ENCODE measurements at places on chromosomes 6 and 20. TPM values are rescaled to one million over a fixed set of nuclear protein-coding genes. Genes with fewer than 3 reads are reported as not detected.

DNA sequence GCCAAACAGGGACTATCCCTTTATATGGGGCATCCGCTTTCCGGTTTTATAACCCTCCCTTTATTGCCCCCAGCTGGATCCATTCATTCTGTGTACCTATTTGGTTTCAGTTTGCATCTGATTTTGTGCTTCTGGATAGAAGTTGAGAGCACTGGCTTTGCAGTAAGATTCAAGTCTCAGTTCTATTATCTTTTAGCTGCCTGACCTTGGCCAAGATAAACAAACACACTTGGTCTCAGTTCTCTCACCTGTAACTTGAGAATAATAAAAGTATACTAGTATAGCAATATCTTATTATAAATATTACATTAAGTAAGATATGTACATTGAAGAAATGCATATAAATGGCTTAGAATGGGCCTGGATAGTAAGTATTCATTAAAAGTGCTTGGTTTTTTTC, 182.4 kb upstream of the TSHZ2 start:
- no peak for DNase-seq

DNA sequence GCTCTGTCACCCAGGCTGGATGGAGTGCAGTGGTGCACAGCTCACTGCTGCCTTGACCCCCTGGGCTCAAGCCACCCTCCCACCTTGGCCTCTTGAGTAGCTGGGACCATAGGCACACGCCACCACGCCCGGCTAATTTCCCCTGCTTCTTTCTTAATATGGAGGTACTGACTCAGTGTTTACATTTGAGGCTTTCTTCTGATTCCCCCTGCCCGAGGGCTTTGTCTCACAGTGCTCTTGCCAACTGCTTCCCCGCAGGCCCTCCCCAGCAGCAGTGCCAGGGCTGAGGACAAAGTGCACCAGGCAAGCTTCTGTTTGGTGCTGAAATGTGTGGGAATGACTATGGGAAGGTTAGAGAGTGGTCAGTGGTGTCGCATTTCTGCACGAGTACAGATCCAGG, 34.8 kb downstream of the NR2E1 start:
- DNase-seq, result no peak

- no peak for DNase-seq
Measured at GRCh38 chr20:40354880-40355279, 334.2 kb downstream of the MAFB start.

DNA sequence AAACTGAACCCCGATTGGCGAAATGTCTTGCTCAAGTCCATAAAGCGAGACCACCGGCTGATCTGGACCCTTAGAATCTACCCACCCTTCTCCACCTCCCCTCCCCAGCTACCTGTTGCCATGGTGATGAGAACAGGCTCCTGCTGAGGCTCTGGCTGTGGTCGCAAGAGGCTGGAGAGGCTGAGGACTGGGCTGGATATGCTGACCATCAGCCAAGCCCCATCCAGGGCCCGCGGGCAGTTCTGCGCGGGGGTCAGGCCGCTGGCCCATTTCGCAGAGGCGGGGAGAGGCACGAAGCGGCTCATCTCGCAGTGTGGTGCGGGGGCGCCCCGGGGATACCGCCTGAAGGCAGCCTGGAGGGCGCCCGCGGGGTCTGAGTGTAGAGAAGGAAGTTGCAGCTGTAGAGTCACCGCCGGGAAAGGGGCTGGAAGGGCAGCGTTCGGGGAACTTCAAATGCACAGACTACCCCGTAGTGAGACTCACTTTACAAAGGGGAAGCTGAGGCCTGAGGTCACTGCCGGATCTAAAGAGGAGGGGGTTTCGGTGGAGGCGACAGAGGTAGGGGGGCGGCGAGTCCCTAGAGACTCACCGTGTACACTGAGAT, 671 bp downstream of the TAPBP start:
- DNase-seq, result no peak

- DNase-seq, result no peak
Measured at GRCh38 chr6:16420715-16421461, 182.5 kb downstream of the GMPR start.

- DNase-seq, result no peak
Measured at GRCh38 chr20:59258221-59258621, 42.2 kb upstream of the EDN3 start.

GRCh38 chr6:43843097-43843645, 73.2 kb downstream of the VEGFA start:
- DNase-seq, result no peak

GRCh38 chr20:47389867-47390347, 33.4 kb upstream of the ZMYND8 start:
- peak; percentile 10 for DNase-seq

DNA sequence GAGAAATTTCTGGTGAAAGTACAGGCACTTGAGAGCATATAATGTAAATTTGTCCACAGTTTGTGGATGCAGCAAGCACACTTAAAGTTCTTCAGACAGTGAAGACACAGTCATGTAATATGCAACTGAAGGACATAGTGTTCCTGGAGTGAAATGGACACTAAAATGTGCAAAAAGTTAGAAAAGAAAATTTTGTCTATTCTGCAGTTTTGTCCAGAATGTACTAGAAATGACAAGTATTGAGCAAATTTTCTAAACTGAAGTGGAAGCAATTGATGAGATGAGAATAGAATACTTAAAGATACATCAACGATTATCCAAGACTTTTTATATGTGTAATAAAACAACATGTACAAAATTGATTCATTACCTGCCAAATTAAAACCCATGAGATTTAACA, 647.0 kb upstream of the IMPG1 start:
- DNase-seq, result no peak

DNA sequence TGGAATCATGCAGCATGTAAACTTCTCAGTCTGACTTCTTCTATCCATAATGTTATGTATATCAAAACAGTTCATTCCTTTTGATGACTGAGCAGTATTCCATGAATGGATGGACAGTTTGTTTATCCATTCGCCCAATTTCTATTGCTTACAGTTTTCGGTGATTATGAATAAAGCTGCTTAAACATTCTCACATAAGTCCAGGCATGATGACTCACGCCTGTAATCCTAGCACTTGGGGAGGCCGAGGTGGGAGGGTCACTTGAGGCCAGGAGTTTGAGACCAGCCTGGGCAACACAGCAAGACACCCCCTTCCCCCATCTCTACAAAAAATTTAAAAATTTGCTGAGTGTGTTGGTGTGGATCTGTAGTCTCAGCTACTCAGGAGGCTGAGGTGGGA, 22.9 kb upstream of the HMGA1 start:
- DNase-seq, result no peak

- peak; percentile 64 for DNase-seq
Measured at GRCh38 chr6:18400831-18401446, 13.8 kb downstream of the RNF144B start.

DNA sequence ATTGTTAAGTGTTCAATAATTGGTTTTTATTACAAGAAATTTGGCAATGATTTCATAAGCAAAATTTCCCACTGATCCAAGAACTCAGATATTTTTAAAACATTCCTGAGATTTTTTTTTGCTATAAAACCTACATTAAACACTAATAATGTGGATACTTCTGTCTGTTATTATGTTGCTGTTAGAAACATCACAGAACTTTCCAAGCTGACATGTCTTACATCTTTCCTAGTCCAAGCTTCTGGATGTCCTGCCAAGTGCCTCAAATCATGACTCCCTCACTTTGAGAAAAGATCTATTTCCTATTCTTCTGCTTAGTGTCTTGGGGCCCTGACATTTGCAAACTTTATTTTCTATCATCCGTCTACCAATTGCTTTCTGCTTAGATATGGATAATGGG, 110.8 kb downstream of the RFPL4B start:
- DNase-seq, result no peak

DNA sequence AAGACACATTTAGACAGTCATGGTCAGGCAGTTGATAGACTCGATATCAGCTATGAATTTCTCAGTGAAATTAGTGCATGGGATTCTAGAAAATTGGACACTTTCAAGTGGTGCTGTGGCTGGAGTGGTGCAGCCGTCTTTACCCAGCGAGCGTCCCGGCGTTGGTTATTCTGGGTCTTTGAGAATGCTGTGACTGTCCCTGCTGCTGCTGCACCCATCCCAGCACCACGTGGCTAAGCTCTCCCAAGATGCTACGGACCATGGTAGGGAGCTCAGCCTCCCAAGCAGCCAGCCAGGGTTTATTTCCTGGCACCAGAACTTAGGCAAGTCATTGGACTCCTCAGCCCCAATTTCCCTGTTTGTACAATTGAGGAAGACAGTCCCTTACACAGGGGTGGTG, 147.2 kb upstream of the RPS6KA2 start:
- no peak for DNase-seq

- no peak for DNase-seq
Measured at GRCh38 chr20:54048891-54049545, 21.4 kb downstream of the BCAS1 start.

Gene TEAD3
- 0.33 TPM for total RNA-seq

Gene PPP1R16B
- 144 TPM for total RNA-seq

Gene CARMIL1
- 8.2 TPM for total RNA-seq

Gene UBE3D
- 5.1 TPM for total RNA-seq

Gene DNMT3B
- 4.0 TPM for total RNA-seq
